ENCODE measurements at places on chromosomes 7 and 10.

DNA sequence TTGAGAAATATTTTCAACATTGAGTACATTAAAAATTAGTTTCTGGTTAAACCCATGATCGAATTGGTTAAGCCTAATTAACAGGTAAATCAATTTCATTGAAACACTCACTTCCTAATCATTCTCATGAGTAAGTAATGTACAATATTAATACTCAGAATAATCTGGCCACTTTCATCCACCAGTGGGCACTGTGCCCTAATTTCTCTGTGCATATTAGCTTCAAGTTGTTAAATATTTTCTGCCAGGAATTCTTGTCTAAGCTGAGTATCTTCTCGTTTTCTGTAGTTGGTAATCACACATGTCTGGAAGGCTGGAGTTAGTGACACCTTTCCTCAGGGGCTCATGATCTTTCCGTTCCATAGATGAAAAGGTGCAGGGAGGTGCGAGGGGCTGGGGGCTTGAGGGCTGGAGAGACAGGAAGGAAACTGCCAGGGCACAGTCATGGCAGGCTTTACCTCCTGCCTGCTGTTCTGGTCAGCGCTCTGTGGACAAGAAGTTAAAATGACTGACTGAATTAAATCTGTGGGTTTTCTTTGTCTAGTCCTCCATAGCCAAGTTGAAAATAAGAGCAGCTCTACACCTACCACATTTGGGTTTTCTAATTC lies 71.9 kb downstream of the WIPF3 start:
- no peak for DNase-seq

DNA sequence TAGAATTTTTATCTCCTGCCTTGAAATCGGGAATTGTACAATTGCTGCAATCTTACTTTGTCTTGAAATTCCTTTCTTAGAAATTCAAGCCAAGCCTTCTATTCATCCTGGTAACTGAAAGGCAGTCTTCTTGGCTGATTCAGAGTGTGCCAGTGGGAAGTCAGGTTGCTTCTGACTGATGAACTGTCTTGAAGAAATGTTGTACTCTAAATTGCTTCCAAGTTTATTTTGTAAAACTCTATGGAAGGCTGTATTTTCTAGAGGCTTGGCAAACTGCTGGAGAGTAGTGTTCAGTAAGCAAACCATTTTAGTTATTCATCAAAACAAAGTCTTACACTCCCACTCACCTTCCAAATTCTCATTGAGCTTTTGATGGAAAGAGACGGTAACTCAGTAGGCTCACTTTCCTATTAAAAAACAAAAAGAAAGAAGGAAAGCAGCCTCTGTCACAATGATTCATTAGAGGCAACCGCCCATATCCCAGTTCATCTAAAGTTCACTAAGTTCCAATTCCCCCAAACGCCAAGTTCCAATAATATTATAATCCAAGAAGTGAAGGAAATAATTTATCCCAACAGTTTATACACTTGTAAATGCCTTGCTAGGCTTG lies 187.9 kb upstream of the MALRD1 start:
- DNase-seq = no peak

- no peak for DNase-seq
These were observed 80.4 kb upstream of the ANK3 start for GRCh38 chr10:60470091-60470490.

DNA sequence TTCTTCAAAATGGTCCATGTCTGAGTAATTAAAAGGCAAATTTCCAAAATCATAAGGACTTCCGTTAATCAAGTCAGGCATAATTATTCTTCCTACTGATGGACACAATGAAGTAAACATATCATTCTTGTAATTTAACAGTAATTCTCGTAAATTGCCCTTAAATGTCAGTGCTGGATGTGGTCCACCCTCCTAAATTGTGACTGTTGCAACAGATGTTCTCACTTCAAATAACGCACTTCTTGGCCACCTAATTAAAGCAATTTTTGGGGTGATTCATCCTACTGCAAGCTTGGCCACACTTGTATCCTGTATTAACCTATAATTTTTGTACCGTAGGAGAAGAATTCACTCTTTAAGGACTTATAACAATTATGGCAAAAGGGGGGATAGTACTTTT lies 1.9 kb downstream of the COL1A2 start:
- no peak for DNase-seq

GRCh38 chr10:79158402-79159097 lies 89.8 kb downstream of the ZMIZ1 start:
- DNase-seq = no peak

GRCh38 chr10:125144693-125145623 lies 15.4 kb downstream of the CTBP2 start:
- no peak for DNase-seq

- no peak for DNase-seq
These were observed 77.2 kb downstream of the DNAH11 start for GRCh38 chr7:21620054-21620453.

DNA sequence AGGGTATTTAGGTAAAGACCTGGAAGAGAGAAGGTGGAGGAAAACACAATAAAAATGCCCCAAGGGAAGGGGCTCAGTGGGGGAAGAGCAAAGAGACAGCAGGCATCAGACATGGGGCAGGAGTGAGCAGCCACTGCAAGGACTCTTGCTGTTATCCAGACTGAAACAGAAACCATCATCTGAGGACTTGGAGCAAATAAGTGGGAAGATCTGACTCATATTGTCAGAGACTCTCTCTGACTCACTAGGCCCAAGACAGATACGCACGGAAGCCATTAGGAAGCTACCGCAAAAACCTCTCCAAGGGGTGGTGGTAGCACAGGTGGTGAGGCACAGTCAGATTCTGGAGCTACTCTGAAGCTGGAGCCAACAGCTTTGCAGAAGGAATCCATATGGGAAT lies 110.7 kb downstream of the RNF32 start:
- DNase-seq = no peak

DNA sequence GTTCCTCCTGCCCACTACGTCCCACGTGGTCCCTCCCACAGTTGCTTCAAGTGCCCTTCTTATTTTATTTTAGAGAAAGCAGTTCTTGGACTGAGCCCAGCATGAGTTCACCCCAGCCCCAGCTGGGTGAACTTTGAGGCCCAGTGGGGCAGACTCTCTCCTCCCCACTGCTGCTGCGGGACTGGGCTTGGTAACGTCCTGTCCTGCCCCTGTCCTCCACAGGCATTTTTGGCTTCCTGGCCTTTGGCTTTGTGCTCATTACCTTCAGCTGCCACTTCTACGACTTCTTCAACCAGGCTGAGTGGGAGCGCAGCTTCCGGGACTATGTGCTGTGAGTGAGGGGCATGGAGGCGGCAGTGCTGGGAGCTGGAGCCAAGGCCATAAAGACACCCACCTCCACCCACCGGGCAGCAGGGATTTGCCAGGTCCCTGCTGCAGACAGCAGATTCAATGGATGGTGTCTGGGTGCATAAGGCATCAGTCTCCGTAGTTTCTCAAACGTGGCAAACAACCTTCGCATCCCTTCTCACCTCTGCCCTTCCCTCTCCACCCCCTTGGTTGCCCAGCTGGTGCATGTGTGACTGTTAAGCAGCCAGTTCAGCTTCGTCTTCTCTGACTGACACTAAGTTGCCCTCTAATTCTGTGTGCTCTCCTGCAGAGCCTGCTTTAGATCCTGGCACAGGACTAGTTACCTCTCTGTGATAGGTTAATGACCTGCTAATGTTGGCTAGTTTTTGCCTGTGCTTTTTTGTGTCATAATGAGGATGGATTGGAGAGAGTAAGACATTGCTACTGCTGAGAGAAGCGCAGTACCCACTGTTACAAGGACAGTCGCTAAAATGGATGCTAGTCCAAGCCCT lies 15.5 kb upstream of the AHCYL2 start:
- DNase-seq = no peak

GRCh38 chr10:58998924-58999713 lies 177.3 kb upstream of the PHYHIPL start:
- no peak for DNase-seq

DNA sequence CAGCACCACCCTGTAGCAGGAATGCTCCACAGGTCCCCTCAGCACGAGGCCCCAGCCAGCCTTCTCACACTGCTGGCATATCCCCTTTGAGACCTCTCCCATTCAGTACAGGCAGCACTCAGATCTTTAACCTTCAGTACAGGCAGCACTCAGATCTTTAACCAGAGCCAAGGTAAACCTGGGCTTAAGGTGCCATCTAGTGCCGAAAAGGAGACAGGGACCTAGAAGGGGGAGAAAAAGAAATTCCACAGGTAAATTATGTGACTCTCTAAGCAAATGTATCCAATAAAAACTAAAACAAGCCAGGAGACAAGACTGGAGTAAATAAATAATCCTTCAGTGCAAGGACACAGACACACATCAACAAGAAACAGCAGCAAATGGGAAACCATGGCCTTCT lies 358.6 kb downstream of the PTPRN2 start:
- no peak for DNase-seq

DNA sequence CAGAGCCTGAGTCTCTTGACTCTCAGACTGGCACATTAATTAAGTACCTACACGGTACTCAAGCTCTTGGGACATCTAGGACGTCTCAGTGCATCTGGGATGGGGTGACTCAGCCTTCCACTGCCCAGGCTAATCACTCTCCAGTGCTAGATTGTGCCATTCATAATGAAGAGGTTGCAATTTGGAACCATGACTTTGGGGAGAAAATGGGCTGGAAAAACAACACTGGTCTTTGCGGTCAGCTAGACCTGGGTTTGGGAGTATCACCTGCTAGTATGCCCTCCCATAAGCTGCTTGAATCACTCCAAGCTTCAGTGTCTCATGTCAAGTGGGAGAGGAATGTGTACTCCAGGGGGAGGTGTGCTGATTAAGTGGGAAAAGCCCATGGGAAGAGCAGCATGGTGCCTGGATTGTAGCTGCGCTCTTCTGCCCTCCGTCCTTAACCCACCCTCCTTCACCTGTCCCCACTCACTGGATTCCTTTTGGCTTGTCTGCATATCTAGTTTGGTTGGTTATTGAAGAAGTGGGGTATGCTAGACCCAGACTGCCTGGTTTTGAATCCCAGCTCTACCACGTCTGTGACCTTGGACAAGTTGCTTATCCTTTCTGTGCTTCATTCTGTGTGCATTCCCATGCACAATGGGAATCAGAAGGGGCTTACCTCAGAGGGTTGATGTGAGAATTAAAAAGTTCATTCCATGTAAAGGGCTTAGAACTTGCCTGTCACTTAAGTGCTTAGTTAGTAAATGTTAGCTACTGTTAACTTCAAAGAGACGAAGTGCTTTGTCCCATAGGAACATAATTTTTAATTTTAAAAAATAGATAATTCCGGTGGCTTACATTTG lies 3.8 kb downstream of the NFE2L3 start:
- no peak for DNase-seq

GRCh38 chr7:120097020-120097419 lies 176.0 kb upstream of the KCND2 start:
- DNase-seq = no peak

DNA sequence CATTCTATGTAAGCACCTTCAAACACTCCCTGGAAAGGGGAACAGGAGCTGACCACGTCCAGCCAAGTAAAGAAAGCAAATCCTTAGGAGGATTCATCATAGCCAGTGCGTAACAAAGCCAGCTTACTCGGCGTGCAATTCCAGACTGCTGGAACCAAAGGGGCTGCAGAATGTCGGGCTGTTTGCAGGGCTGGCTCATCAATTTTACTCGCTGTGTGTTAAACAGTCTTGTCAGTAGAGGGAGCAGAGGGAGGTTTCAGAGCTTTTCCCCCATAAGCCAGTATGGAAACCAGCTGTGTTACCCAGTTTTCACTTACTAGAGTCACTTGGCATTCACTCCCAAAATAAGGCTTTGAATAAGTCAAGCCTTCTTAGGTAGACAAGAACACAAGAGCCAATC lies 127.1 kb downstream of the KMT2E start:
- DNase-seq = no peak
